ENCODE measurements at places on chromosomes 3 and 15.

GRCh38 chr3:179234199-179234598 lies 16.7 kb downstream of the KCNMB3 start:
- DNase-seq = no peak

GRCh38 chr15:85614059-85614458 lies 180.7 kb downstream of the KLHL25 start:
- no peak for DNase-seq

DNA sequence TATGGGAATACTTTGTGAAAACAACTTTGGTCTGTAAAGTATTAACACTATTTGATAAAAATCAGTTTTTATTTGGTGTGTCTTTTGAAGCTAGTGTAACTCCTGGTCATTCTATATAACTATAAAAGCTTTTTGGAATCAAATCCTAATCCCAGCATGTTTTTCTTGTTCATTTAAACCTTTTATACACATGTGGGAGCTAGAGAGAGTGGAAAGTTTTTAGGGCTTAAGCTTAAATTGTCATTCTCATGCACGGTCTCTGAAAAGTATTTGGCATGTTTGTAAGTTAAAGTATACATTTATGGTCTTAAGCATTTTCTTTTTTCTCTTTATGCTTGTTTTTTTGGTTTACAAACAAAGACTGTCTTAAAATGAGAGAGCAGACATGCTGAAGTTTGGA lies 83.4 kb upstream of the RARB start:
- no peak for DNase-seq

DNA sequence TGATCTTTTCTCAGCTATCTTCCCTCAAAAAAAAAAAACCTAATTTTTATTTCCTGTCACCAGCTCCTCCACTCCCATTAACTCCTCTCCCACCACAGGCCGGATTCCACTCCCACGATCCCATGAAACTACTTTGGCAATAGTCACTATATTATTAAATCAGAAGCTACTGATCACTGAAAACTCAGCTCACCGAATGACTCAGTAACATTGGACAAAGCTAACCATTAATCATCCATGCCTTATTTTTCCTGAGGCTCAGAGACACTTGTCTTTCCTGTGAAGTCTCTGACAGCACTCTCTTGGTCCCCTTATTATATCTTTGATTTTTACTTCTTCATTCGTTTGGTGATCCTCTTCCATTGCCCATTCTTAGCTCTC lies 260.2 kb downstream of the CGGBP1 start:
- no peak for DNase-seq

GRCh38 chr3:121943431-121943830 lies 49.2 kb downstream of the SLC15A2 start:
- no peak for DNase-seq

DNA sequence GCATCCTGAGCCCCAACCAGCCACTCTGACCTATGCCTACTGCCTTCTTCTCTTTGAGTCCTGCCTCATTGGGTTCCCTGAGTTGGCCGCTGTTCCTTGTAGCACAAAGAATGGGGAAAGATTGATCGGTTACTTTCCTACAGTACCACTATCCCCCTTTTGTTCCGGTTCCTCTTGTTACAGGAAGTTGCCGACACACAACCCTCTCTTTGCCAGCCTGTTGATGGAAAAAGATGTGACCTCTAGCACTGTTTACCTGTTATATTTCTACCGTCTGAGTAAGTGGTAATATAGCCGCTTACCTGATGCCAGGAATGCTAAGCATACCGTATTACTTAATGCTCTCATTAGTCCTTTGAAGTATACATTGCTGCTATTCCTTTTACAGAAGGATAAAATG lies 9.7 kb upstream of the AHSG start:
- DNase-seq = no peak

Measured in activated effector memory CD4-positive, alpha-beta T cell treated with Interleukin-2 at 50 U/mL for 16 hours (primary cell).